Activated naive CD4-positive, alpha-beta T cell treated with anti-CD3 and anti-CD28 coated beads, Interleukin-2, amount 50 U/mL, for 72 hours (primary cell): ENCODE measurements at places on chromosomes 1 and 21. TPM values are rescaled to one million over a fixed set of nuclear protein-coding genes. Genes with fewer than 3 reads are reported as not detected.

GRCh38 chr1:228029281-228029680, 22.5 kb downstream of the WNT3A start:
- no peak for DNase-seq

DNA sequence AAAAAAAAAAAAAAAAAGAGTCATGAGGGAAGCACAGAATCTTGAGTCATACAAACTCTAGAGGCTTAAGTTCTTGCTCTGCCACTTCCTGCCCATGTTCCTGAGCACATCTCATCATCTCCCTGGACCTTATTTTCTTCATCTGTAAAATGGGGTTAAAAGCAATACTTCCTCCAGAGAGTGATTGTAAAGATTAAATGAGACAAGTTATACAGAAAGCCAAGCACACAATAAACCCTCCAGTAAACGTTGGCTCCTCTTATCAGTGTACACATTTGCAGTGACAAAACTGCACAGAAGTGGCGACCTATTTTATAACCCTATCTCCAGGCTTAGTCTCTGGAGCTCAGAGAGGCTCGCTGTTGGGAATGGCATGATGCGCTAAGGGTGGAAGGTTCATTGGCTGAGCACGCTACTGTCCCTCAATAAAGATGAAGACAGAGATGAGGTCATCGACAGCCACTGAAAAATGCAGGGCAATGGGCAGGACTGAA, 82.1 kb downstream of the RRAGC start:
- no peak for DNase-seq

ERO1B gene
- total RNA-seq = 5.0 TPM

DNA sequence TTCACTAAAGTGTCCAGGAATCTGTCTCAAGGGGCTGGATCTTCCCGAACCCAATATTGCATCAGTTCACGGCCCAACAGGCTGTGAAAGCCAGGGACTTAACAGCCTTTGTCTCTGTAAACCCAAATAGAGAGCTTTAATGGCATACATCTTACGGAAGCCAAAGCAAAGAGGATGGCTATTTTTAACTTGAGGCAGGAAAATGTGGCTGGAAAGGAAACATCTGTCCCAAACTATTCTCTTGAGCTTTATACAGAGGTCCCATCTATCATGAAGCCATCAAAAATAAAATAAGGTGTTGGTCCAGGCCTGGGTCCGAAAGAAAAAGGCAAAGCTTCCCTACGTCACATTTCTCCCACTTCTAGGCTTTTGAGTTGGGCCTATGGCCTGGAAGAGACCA, 7.7 kb upstream of the CD34 start:
- DNase-seq = no peak

TEX38 gene
- total RNA-seq = not detected

GRCh38 chr1:224592636-224593582, 23.2 kb upstream of the CNIH3 start:
- DNase-seq = no peak

DNA sequence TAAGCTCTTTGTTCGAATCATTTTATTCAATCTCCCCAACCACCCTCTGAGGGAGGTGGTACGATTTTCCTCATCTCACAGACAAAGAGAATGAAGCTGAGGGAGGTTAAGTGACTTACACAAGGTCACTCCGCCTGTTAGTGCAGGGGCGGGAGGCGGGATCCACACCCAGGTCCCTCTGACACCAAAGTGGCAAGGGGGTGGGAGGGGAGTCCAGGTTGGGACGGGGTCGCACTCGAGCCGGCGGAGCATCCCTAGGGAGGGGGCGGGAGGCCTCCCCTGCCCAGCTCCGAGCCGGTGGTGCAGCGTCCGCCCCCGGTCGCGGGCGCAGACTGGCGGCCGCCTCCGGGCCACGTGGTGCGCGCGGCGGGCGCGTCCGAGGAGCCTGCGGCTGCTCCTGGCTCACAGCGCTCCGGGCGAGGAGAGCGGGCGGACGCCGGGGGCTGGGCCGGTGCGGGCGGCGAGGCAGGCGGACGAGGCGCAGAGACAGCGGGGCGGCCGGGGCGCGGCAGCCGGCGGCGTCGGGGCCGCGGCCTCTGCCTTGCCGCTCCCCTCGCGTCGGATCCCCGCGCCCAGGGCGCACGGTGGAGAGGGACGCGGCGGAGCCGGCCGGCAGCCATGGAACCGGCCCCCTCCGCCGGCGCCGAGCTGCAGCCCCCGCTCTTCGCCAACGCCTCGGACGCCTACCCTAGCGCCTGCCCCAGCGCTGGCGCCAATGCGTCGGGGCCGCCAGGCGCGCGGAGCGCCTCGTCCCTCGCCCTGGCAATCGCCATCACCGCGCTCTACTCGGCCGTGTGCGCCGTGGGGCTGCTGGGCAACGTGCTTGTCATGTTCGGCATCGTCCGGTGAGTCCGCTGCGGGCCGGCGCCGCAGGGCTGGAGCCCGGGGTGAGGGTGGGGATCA, at the start of gene OPRD1:
OPRD1 (plus strand) TSS at position 405 of the 903 bp plus-strand sequence; CDS start at position 619, 214 bp downstream.
- no peak for DNase-seq

DNA sequence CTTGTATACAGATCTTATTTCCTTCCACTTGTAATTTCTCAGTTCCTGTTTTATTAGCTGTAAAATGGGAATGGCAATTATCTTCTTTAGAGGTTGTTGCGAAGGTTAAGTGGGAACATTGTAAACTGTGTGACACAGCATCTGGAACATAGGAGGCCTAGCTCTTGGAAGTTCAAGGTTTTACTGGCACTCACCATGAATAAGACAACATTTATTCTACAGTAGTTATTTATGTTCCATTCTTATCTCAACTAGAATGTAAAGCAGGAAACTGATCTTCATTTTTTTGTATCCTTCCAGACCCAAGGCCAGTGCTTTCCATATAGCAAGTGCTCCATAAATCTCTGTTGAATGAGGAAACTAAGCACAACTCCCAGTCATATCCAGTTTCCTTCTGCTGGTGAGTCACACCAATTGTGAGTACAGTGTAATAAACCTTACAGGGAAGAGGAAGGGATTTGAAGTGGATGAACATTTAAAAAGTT, 1.4 kb downstream of the BCL10 start:
- DNase-seq = no peak

GRCh38 chr1:7575041-7575400, 196.1 kb upstream of the VAMP3 start:
- no peak for DNase-seq

KLF17 gene
- total RNA-seq = not detected

DNA sequence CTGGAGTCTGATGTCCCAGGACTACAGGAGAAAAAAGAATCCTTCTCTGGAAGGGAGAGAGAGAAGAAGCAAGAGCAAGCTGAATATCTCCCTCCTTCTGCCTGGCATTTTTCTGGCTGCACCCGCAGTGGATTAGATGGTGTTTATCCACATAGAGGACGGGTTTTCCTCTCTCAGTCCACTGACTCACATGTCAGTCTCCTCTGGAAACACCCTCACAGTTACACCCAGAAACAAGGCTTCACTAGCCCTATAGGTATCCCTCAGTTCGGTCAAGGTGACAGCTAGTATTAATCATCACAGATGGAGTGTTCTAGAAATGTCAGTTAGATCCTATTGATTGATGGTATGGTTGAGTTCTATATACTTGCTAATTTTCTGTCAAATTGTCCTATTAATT, 87.9 kb downstream of the RHOU start:
- no peak for DNase-seq

DNA sequence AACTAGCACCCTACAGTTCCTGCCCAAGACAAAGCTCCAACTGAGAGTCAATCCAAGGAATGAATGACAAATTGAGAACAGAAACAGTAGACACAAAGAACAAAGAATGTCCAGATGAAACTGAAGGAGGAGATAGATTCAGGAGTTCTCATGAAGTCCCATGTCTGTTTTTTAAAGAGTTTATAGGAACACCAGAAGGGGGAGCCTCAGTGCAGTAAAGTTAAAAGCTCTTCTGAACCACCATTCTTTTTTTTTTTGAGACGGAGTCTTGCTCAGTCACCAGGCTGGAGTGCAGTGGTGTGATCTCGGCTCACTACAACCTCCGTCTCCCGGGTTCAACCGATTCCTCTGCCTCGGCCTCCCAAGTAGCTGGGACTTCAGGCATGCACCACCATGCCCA, 323.6 kb downstream of the MRPL39 start:
- DNase-seq = no peak

GRCh38 chr1:170388489-170388888, 143.5 kb upstream of the GORAB start:
- DNase-seq = no peak

DNA sequence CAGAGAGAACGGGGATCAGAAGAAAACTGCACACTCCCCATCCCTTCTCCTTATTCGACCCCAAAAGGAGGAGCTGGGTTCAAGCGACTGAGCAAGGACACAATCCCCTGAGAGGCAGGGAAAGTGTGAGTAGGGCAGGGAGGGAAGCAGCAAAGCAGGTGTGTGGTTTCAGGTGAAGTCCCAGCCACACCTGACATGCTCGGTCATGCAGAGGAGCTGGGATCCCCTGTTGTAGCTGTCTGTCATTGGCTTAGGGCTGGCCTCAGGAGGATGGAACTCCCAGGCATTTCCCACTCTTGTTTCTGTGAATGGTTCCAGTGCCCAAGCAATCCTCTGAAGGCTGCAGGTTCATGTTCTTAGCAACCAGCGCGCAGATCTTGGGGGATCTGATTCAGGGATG, 150.7 kb downstream of the DSCAM start:
- no peak for DNase-seq

S100A7 gene
- not detected for total RNA-seq

UBR4 gene
- 156 TPM for total RNA-seq

GRCh38 chr21:46117586-46118315, 19.8 kb downstream of the COL6A2 start:
- DNase-seq = no peak

- no peak for DNase-seq
These were observed 35.1 kb upstream of the EYA3 start for GRCh38 chr1:28123461-28123961.
